ENCODE measurements at places on chromosomes 5 and 9. TPM values are rescaled to one million over a fixed set of nuclear protein-coding genes. Genes with fewer than 3 reads are reported as not detected.

ECSCR gene
- total RNA-seq, result 0.29 TPM

PDE6A gene
- total RNA-seq, result 0.18 TPM

DNA sequence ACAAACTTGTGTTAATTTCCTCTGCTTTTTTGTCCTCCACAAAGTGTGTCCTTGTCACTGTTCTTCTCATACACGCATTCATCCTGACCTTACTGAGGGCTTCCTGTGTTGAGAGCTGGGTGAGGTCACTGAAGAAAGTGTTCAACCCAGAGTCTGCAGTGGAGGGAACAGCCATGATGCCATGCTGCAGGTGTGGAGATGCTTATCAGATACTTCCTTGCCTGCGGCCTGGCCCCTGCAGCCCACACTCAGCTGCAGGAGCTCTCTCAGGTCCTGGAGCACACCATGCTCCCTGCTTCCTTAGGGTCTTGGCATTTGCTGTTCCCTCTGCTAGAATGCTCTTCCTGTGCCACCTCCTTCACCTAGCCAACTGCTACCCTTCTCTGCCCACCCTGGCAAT lies 108.1 kb upstream of the SPRY4 start:
- DNase-seq, result no peak

FBP1 gene
- total RNA-seq, result 5.9 TPM

GRM6 gene
- not detected for total RNA-seq

ETF1 gene
- total RNA-seq, result 76.6 TPM

DNA sequence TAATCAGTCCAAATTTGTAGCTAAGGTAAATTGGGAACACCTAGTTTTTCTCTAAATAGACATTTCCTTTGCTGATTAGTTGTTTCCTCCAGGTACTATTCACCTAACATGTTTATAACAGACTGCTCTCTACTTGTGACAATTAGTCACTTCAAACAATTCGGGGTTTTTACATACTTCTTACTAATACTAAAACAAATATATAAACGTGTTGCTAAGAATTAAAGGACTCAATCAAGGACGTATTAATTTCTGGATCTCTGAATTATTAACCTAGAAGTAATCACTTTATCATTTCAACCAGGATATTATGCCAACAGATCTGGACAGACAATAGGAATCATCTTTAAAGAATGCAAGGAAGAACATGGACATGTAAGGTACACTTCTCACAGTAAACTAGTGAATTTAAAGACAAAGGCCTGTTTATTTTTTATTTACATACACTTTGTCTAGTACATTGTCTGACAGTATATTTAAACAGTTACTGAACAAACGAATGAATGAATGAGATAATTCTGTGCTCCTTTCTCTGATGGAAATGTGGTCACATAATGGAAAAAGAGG lies 22.3 kb downstream of the PJA2 start:
- DNase-seq, result no peak

- no peak for DNase-seq
Measured at GRCh38 chr5:95925939-95926338, 35.7 kb downstream of the ELL2 start.

GRCh38 chr5:148922606-148923005 lies 96.2 kb downstream of the ADRB2 start:
- DNase-seq, result no peak

- no peak for DNase-seq
Measured at GRCh38 chr9:133262226-133262625, 12.8 kb downstream of the ABO start.

DNA sequence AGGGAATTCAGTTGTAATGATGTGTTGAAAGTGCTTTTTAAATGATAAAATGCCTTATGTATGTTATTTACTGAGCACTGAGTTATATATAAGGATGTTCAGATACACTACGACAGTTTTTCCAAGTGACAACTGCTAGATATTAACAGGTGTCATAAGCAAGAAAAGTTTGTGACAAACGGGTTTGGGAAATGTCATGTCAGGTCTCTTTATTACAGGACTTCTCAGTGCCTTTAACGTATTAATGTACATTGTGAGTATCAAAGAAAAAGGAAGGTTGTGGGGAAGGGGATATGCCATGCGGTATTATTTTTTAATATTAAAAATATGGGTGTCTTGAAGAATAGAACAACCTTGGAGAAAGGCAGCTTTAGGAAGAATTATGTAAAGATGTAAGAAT lies 56.4 kb downstream of the RAI14 start:
- no peak for DNase-seq

DNA sequence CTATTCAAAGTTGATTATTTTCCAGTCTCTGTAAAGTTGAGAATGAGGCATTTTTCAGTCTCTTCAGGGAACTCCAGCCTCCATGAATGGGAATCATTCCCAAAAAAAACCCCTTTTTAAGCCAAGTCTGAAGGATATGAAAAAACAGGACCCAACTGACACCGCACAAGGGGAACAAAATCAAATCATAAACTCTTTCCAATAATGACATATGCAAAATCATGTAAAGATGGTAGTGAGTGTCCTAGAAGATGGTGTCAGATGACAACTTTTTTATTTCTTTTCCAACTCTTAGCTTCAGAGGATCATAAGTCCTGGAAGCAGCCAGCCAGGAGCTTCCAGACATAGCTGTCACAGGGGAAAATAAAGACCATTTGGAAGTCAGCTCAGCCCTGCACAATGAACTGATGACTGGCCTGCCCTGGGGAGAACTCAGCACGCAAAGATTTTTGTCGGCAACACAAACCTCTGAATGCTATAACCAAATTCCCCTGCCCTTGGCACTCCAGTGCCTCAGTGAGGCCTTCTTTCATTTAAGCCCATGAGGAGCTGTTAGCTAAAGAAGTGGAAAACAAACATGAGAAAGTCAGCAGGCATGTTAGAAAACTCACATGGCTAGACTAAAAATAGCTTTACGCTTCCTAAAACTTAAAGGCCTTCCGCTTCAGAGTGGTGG lies 85.4 kb downstream of the SLC1A3 start:
- DNase-seq, result no peak

HTR4 gene
- total RNA-seq, result 0.27 TPM

SFXN1 gene
- total RNA-seq, result 87.4 TPM

GRCh38 chr5:136738829-136739228 lies 373.5 kb upstream of the TRPC7 start:
- DNase-seq, result no peak

GRCh38 chr9:2161661-2162060 lies 146.5 kb downstream of the SMARCA2 start:
- DNase-seq, result no peak

NIPAL4 gene
- 0.49 TPM for total RNA-seq

GRCh38 chr9:114451707-114452031 lies 53.6 kb downstream of the WHRN start:
- no peak for DNase-seq

DNA sequence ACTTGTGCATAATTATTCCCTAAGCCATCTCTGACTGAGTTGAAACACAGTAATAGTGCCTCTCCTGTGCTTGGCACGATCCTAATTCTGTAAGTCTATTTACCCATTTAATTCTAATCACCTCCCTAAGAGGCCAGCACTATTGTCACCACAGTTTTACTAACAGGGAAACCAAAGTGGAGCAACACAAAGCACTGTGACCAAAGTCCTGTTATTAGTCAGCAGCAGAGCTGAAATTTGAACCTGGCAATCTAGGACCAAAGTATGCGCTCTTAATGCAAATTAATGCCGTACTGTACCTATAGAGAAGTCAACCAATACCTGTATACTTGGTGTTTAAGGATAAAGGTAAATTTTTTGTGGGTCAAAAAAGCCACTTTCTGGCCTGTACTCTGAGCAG lies 77.1 kb upstream of the CNTLN start:
- no peak for DNase-seq

Measured in mesothelial cell of epicardium (in vitro differentiated cells).